Stimulated activated CD4-positive, alpha-beta T cell treated with anti-CD3 and anti-CD28 coated beads, Interleukin-2, amount 100 ng/mL, for 4 hours (primary cell): ENCODE measurements at places on chromosomes 6 and 20.

GRCh38 chr6:44056392-44057237 is 70.6 kb downstream of the MRPL14 start:
- no peak for DNase-seq

DNA sequence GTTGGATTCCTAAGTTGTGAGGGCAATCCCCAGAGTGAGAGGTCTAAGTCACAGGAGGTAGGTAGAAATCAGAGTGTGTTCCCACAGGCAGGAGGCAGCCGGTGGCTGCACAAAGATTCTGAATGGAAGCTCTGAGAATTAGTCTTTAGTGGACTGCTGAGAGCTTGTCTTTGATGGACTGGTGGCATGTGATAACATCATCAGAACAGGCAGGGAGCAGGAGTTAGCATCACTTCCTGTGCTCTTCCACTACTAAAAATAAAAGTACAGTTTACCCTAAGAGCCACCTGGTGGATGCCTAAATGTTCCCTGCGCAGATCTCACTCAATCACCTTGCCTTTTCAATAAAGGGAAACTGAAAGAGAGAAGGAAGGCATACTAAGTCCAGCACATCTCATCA is 294.6 kb upstream of the POU3F2 start:
- DNase-seq = no peak

GRCh38 chr20:4150070-4150441 is 134.7 kb upstream of the RNF24 start:
- no peak for DNase-seq

DNA sequence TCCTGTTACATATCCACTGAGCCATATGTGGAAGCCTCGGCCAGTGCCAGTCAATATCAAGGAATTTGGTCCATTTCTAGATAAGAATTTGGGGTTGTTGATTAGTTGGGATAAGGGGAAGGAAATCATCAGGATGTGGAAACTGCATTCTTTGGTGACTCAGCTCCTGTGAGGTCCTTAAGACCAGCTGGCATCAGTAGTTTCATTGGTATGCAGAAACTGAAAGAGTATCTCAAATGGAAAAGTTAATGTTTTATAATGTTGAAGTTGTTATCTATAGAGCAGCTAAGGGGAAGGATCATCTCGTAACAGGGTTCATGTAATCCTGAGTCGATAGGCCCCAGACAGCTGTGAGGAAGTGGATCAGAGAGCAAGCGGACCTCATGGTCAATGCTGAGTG is 87.9 kb upstream of the PRND start:
- no peak for DNase-seq

GRCh38 chr6:150249261-150249660 is 106.4 kb downstream of the PPP1R14C start:
- no peak for DNase-seq

DNA sequence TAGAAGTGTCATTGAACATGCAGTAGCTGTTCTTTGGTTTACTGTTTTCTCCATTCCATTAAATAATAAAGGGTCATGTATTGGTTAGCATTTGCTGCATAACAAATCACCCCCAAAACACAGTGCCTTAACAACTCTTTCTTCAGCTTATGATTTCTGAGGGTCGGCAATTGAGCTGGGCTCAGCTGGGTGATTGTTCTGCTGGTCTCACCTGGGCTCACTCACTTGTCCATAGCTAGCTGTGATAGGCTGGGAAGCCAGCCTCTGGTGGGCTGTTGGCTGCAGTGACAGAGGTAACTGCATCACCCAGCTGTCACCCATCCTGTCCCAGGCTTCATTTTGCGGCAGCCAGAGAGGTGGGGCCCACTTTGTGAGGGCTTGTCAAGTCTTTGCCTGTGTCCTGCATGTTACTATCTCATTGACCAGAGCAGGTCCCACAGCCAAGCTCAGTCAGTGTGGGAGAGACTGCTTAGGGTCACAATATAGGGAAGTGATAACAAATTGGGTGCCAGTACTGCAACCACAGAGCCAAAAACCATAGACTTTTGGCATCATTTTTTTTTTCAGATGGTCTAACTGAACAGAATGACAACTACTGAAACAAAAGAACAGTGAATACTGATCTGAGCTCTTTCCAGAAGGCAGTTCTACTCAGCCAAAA is 76.9 kb downstream of the SYNDIG1 start:
- DNase-seq = no peak

GRCh38 chr6:39347906-39348585 is 25.5 kb upstream of the KCNK16 start:
- DNase-seq = peak; percentile 24

GRCh38 chr6:166977621-166978525 is 21.3 kb upstream of the CEP43 start:
- no peak for DNase-seq

DNA sequence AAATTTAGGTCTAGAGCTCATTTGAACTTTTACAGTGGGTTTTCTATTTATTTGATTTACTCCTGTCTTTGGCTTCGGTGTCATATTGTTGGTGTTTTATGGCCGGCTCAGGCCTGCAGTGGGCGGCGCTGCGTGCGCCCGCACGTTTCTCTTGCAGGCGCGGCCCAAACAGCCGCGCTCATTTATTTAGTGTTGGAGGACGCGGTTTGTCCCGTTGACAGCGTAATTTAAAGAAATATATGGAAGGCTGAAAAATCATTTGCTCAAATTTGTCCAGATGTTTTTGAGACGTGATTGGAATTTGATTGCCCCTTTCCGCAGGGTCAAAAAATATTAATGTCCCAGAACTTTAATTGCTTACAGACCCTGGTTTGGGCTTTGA is 22.1 kb downstream of the TFAP2B start:
- no peak for DNase-seq
